DMS 273 treated with DMSO at 0.1 percent for 48 hours (cell line): ENCODE measurements at places on chromosomes 16 and 17.

DNA sequence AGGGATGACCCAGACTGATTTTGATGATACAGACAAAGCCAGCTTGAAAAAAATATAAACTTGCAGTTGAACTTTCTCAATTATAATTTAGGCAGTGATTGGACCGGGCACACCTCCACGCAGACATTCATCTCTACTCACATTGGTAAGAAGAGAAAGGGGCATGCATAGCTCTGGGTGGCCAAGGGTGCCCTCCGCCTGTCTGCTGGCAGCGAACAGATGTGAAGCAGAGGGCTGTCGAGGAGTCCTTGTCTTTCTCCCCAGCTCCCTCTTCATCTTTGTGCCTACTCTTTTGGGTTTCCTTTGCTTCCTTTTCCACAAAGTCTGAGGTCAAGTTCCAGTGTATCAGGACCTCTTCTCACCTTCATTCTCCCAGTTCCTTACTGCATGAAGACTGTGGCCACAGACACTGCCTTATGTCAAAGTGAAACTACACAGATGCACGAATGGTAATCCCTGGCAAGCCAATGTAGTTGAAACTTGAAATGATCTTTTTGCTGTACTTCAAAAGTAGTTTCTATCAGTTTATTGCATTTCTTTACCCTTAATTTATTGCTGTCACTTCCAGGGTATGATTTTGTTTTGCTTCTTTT, 343.7 kb upstream of the SOX9 start:
- DNase-seq: no peak

GRCh38 chr17:82974136-82974952, 105.1 kb upstream of the METRNL start:
- DNase-seq: no peak

- DNase-seq: peak; percentile 82
Observed at GRCh38 chr17:46984892-46985291, 5.8 kb upstream of the RPRML start.

GRCh38 chr17:48579760-48580554, 1.8 kb upstream of the HOXB4 start:
- no peak for DNase-seq

DNA sequence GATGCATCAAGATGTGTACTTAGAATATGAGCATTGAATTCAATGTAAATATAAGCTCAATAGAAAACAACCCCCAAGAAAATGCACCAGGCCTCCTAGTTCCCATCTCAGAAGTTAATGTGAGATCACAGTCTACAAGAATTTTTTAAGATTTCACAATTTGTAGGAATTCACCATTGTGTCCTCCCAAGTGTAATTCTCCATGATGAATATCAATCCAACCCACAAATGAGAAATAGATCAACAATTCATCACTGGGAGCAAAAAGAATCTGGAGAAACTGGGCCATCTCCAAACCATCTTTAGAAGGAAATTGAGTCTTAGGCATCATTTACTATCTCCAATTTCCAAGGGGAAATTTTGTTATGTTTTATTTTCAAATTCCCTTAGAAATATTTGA, 310.5 kb upstream of the GOT2 start:
- DNase-seq: no peak

- no peak for DNase-seq
Observed at GRCh38 chr17:50986989-50987660, 121.0 kb upstream of the TOB1 start.
